Astrocyte of the hippocampus (primary cell): ENCODE measurements at places on chromosomes 5 and 9.
A peak's percentile ranks its signal among the peaks of the same experiment; 100 is the strongest.

DNA sequence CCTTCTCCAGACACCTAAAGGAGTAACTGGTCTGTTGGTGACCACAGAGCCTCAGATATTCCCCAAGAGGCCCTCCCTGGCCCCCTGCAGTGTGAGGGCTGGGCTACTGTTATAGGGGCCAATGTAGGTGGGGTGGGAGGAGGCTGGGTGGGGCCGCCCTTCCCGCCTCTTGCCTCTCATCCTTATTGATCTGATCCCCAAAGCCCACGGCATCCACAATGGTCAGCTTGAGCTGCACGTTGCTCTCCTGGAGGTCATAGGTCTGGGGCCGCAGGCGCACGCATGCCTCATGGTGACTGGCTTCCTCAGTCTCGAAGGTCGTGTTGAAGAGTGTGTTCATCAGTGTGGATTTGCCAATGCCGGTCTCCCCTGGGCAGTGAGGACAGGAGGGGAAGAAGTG, 13.0 kb downstream of the SEPTIN8 start:
- DNase-seq = no peak

DNA sequence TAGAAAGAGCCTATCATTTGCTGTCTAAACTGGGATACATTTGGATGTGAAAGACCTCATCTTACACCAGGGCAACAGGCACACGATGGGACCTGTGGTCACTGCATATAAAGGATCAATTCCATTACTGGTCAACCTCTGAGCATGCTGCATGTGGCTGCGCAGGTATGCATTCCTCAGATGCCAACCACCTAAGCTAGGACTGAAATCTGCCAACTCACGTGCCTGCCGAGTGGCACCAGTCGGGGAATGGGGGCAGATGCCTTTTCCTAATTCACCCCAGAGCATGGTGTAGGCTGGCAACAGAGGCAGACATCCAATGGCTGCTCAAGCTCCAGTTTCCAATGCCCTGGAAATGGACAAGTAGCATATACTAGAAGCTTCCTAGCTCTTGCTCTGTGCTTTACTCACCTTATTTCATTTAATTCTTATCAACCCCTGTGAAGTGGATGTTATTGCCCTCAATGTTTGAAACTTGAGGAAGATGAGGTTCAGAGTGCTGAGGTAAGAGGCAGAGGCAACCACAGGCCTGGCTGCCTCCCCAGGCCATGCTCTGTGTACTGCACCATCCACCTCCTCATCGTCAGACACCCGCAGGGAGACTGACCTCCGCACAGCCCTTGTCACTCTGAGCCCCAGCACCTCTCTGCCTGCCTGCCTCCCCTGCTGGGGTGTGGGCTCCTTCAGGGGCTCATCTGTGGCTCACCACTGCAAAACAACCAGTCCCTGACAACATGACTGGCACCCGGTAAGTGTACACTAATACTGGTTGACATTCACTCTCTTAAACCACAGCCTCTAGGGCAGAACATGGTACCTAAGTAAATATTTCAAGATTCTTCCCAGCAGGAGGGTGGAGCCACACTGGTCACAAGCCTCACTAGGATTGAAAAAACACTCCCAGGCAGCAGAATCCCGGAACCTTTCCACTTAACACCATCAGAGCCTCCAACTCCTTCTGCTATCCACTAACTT, 228.5 kb downstream of the CRB2 start:
- DNase-seq = peak; percentile 39

- DNase-seq = no peak
These were observed 74.2 kb upstream of the TNFSF8 start for GRCh38 chr9:115004545-115004944.

GRCh38 chr5:110345623-110346022, 380.8 kb downstream of the TMEM232 start:
- DNase-seq = no peak

- DNase-seq = no peak
These were observed 48.2 kb downstream of the OTP start for GRCh38 chr5:77590347-77590746.

DNA sequence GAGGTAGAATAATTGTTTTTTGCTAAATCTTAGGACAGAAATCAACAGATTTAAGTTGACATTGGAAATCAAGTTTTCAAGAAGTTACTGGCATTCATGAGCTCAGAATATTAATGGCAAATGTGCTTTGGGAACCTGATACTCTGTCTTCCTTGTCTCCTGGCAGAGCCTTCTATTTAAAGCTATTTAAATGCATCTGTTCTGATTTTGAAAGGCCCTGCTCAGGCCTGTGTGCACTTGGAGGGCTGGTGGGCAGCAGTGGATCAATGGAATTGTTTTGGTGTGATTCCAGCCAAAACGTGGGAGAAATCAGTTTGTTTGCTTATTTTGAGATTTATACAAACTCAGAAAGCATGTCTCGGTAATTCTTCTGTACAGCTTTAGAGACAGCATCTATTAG, 38.5 kb downstream of the FBXL7 start:
- DNase-seq = no peak

DNA sequence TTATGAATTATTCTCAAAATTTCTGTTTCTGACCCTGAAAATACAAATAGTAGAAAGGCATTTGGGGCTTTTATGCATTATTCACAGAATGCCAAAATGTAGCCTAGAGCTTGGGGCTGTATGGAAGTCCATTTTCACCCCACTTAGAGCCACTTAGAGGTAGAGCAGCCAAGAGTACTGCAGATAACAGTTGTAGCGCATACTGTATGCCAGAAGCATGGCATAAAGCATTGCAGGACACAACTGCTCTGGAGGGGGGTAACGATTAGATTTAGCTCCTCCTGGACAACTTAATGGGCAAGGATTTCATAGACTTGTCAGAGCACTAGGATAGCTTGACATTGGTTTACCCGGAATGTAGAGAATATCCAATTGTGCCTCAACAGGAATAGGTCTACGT, 15.7 kb downstream of the SLC31A1 start:
- no peak for DNase-seq

- DNase-seq = no peak
These were observed 57.8 kb downstream of the KCNT1 start for GRCh38 chr9:135759676-135760300.

- no peak for DNase-seq
These were observed 338.0 kb downstream of the NSG2 start for GRCh38 chr5:174383210-174384167.

GRCh38 chr9:77830618-77831285, 182.6 kb upstream of the GNA14 start:
- DNase-seq = no peak

DNA sequence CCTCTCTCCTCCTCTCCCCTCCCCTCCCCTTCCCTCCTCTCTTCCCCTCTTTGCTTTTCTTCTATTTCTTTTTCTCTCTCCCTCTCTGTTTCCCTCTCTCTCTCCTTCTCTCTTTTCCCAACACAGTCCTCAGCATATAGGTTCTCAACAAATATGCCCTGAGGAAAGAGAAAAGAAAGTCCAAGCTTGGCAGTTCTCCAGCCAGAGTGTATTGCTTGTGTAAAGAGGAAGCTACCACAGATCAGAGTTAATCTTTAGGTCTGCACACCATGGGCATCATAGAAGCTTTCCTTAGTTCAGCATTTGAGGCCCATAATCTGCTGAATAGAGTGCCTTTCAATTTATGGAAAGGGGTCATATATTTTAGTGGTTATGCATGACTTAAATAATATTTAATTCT, 382.8 kb upstream of the WWC1 start:
- no peak for DNase-seq

DNA sequence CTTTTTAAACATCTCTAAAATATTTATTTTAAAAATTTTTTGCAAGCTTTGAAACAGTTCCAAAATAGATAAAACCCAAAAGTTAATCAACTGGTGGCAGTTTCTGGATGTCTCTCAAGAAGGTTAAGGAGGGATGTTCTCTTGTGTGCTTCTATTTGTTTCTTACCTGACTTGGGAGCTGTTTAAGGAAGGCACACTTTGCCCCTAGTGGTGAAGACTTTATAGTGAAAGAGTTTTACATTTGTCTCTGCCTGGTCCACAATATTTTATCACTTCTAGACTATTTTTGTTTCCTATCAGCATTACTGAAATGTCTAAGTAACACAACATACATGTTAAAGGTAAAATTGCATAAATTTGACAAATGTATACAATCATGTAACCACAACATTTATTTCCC, 552.8 kb downstream of the SEMA5A start:
- DNase-seq = peak; percentile 11

DNA sequence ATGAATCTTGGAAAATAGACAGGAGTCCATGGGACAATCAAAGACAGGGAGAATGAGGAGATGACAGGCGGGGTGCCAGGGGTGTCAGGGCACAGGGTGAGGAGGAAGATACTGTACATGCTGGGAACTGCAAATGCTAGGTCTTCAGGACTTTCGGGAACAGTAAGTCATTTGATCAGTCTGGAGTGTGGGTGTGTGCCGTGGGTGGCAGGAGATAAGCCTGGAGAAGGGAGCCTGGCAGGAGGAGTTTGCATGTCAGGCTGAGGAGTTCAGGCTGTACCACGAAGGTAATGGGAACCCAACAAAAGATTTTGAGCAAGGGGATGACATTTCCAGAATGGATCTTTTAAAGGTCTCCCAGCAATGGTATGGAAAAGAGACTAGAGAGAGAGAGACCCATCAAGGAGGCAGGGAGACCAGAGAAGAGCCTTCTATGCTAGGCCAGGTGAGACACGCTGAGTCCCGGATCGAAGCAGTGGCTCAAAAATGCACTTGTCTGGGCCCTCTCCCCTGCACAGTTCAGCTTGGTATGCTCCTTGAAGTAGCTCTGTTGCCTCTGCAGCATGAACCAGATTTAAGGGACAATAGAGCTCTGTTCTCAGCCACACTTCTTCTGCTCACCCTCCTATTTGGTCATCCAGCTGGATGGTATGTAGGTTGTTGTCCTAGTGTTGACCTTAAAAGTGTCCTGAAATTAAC, 77.0 kb upstream of the FER start:
- no peak for DNase-seq

GRCh38 chr5:170176916-170177315, 55.9 kb upstream of the C5orf58 start:
- no peak for DNase-seq

GRCh38 chr9:6068983-6069382, 53.6 kb upstream of the RANBP6 start:
- no peak for DNase-seq

DNA sequence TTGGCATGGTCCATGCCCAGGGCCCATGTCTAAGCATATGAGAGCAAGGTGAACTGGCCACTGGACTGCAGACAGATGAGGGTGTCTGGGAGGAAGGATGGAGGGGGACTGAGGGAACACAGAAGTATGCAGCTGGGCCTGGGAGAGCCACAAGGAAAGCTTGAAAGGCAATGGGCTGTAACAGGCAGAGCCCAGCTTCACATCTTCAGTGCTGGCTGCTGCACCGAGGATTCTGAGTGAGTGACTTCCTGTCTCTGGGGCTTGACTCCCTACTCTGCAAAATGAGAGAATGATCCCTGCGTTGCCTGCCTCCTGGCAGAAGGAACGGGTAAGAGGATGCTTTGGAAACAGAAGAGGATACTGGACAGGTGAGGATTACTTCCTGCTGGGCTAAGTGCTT, 29.0 kb downstream of the COL15A1 start:
- no peak for DNase-seq

GRCh38 chr5:170755679-170756456, 27.7 kb upstream of the GABRP start:
- no peak for DNase-seq

DNA sequence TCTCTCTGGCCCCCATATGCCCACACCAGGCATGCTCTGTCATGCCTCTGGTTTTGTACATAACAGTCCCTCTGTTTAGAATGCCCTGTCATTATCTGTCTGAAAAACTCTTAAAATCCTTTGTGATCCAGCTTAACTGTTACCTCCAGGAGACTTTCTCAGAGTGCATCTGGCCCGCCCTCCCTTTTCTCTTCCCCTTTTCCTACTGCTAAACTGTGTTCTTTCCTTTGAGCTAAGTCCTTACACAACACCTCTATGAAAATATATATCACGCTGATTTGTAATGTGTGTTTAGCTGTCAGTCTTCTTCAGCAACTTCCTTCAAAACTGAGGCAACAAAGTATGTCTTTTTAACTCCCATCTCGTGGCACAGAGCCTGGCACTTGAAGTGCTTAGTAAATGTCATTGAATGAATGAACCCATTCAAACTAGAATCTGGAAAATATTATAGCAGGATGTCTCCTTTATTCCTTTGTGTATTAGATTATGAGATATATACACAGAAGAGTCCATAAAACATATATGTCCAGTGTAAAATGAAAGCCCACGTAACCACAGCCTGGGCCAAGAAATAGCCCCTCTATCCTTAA, 166.2 kb upstream of the KLF9 start:
- DNase-seq = no peak

DNA sequence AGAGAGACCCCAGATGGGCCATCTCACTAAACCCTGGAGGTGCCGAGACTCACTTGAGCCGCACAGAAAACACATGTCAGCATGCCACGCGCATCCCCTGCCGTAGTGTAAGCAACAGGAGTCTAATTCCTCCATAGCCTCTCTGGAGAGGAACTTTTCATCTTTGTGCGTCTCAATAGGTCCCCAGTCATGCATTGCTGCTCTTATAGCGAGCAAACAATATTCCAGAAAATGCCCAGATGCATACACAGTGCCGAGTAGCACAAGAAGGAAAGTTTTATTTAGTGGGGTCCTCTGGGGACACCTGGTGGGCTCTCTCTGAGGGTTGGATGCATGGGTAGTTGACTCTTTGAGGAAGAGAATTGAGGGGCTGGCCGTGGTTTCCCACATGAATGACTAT, 97.9 kb upstream of the DAP start:
- no peak for DNase-seq

- peak; percentile 79 for DNase-seq
These were observed 54.7 kb downstream of the DPYSL3 start for GRCh38 chr5:147454996-147455677.

- no peak for DNase-seq
These were observed 2.2 kb upstream of the SPTAN1 start for GRCh38 chr9:128550226-128550625.

- peak; percentile 36 for DNase-seq
These were observed 30.6 kb upstream of the IL33 start for GRCh38 chr9:6184749-6185645.

DNA sequence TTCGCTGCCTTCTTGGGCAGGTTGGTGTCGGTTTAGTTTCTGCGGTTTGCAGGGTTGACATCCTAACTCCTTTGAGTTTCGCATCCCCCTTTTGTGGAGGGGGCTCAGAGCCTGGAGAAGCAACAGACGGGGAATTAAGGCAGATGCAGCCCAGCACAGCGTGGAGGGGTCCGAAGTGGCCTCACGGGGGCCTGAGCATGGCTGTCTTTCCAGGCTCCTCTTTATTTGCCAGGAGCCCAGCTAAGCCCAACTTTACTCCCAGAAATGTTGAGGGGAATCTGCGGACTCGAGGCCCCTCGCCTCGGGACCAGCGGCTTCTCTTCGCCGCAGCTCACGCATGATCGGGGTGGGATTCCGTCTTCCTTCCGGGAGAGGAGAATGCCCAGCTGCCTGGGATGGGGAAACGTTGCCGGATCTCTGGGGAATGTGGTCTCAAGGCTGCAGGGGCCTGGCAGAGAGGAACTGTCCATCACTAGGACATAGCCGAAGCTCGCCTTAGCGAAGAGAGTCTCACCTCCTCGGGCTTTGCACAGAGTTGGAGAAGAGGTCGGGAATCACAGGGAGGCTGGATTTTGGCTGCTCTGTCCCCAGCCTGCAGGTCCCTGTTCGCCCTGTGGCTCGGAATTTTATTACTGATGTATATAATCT, 1.3 kb downstream of the RAI14 start:
- DNase-seq = peak; percentile 73
